ENCODE measurements at places on chromosomes 13 and 19. TPM values are rescaled to one million over a fixed set of nuclear protein-coding genes. Genes with fewer than 3 reads are reported as not detected.

- no peak for DNase-seq
Measured at GRCh38 chr19:866769-867300, 7.4 kb downstream of the CFD start.

- DNase-seq = no peak
Measured at GRCh38 chr13:99203601-99204579, 3.2 kb downstream of the UBAC2 start.

GRCh38 chr19:46221981-46222610, 7.4 kb upstream of the IGFL1 start:
- DNase-seq = peak; percentile 61

GRCh38 chr13:110518571-110518970, 43.0 kb downstream of the RAB20 start:
- DNase-seq = no peak

- no peak for DNase-seq
Measured at GRCh38 chr19:5587661-5588060, 19.9 kb upstream of the TINCR start.

GRCh38 chr19:2974342-2975041, 2.9 kb upstream of the TLE6 start:
- DNase-seq = peak; percentile 71

DNA sequence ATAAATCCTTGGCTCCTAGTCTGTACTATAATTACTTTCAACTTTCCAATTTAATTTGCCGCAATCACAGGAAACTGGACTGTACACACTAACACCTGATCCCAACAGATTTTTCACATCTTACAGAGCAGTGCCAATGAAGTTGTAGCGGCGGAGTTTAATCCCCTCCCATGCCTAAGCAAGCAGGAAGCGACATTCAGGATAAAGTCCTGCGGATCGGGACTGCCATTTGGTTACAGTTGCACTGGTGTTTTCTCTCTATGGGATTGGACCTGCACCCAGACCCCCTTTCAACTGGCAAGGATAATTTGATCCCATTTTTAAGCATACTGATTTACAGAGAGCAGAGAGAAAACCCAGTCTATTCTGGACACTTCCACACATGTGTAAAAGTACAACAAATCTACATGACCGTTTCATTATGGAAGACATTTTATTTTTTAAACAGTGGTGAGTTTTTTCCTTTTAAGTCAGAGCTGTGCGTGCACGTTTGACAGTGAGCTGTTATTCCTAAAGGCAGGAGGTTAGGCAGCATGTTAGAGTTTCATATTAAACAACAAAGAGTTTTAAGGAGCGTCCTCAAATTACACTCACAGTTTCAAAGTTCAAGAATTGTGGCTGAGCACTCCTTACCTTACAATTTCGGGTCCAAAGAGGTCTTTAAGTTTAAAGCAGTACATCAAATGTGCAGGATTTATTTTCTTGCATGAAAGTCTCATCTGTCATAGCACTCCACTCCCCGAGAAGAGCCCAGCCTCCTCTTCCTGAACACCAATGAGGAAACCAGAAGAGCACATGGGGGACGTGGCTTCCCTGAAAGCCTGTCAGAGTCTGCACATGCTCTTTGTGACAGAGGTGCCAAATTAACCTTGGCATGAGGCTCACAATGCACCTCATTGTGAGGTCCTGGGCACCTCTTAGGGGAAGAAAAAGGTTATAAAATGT, 141.6 kb upstream of the RFC3 start:
- peak; percentile 29 for DNase-seq

- DNase-seq = no peak
Measured at GRCh38 chr13:44646044-44646443, 69.9 kb upstream of the TSC22D1 start.

DNA sequence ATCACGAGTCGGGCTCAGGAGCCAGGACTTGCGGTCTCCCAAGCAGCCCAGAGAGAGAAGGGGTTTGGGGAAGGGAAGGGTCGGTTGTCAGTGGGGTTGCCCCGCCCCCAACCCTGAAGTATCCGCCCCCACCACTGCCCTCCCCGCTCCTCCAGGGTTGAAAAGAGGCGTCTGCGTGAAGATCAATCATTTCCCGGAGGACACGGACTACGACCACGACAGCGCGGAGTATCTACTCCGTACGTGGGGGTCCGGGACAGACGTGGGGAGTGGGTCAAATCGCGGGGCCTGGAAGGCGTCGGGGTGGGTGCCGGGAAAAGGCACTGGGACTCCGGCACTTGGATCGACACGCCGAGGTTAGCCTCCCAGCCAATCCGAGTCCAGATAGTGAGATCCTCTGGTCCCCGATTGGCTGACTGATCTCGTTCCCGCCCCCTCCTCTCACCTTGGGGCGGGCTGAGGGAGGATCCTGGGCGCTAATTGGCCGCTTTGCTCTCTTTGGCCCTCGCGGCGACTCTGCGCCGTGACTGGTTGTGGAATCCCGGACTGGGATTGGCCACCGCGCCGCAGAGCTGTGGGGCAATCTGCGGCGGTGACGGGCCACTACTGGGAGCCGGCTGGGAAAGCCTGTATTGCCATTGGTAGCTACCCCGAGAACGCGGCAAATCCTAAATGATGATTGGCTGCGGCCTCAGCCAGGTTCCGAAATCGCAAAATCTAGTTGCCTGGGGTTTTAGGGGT, 13.3 kb upstream of the CACNG6 start:
- peak; percentile 21 for DNase-seq

GRCh38 chr19:5706876-5707573, 12.9 kb downstream of the LONP1 start:
- DNase-seq = no peak

DNA sequence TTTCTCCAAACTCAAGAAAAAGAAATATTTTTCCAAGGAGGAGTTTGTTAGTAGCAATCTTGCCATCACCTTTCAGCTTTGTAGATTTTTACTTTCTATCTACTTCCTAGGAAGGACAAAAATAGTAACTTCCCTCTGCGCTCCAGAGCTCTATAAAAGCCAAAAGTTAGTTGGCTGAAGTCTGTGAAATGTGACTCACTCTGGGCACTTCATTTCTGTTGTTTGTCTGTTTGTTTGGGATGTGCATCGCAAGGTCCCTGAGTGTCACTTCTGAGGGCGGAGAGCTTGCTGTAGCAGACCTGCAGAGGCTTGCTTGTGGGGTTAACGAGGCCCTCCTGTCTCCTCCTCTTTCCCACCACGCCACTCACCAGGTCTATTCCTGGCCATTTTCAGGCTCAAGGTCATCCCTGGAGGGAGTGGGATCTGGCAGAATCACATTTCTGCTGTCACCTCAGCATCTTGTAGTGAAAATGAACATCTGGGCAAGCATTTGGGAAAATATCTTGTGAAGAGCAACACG, 307.6 kb downstream of the GPC6 start:
- DNase-seq = peak; percentile 11

DNA sequence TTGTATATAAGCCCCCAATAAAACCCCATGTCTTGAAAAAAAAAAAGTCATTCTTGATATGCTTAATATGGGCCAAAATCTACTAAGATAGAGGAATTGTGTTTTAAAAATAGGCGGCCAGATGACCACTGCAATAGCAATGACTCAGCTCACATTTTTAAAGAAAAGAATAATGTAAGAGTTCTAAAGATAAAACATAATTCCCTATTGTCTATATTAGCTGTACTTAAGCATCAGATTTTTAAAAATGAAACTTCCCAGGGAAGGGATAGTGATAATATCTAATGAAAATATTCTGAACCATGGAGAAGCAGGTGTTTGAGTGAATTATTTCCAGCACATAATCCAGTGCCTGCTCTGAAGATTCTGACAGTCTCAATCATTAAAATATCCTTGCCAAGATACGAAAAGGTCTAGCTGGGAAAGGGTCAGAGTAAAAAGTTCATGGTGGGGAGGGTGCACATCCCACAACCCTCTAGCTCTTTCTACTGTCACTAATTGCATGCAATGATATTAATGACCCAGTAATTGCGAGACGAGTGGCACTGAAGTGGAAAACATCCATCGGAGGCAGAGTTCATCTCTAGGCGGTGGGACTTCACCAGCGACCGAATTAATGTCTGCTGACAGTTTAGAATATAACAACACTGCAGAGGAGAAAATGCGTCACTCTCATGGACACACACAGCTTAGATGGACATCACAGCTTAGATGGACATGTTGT, 31.6 kb downstream of the EFNB2 start:
- no peak for DNase-seq

The ITPKC gene
- 16.4 TPM for total RNA-seq

The TICAM1 gene
- under 0.01 TPM for total RNA-seq

The PRR19 gene
- total RNA-seq = not detected

The POGLUT2 gene
- 3.5 TPM for total RNA-seq

The OR10H5 gene
- not detected for total RNA-seq

The CAMSAP3 gene
- total RNA-seq = 3.5 TPM

The ZNF835 gene
- total RNA-seq = 4.8 TPM

The PRTN3 gene
- not detected for total RNA-seq

The ZNF723 gene
- not detected for total RNA-seq

All from uterus (tissue), 4 donors.